ENCODE measurements at places on chromosomes 7 and 10. TPM values are rescaled to one million over a fixed set of nuclear protein-coding genes. Genes with fewer than 3 reads are reported as not detected.

NRCAM gene
- 2.2 TPM for total RNA-seq

COL17A1 gene
- 4.2 TPM for total RNA-seq

FAM204A gene
- total RNA-seq = 77.4 TPM

CD36 gene
- 3.8 TPM for total RNA-seq

SNCG gene
- total RNA-seq = 52.9 TPM

SPACDR gene
- total RNA-seq = 4.3 TPM

AZGP1 gene
- not detected for total RNA-seq

HYAL4 gene
- 3.1 TPM for total RNA-seq

PTF1A gene
- not detected for total RNA-seq

FXYD4 gene
- total RNA-seq = not detected

TDRD1 gene
- total RNA-seq = 0.18 TPM

GIMAP6 gene
- total RNA-seq = 47.7 TPM

All from endothelial cell (in vitro differentiated cells).